ENCODE measurements at places on chromosomes 12 and 14.

DNA sequence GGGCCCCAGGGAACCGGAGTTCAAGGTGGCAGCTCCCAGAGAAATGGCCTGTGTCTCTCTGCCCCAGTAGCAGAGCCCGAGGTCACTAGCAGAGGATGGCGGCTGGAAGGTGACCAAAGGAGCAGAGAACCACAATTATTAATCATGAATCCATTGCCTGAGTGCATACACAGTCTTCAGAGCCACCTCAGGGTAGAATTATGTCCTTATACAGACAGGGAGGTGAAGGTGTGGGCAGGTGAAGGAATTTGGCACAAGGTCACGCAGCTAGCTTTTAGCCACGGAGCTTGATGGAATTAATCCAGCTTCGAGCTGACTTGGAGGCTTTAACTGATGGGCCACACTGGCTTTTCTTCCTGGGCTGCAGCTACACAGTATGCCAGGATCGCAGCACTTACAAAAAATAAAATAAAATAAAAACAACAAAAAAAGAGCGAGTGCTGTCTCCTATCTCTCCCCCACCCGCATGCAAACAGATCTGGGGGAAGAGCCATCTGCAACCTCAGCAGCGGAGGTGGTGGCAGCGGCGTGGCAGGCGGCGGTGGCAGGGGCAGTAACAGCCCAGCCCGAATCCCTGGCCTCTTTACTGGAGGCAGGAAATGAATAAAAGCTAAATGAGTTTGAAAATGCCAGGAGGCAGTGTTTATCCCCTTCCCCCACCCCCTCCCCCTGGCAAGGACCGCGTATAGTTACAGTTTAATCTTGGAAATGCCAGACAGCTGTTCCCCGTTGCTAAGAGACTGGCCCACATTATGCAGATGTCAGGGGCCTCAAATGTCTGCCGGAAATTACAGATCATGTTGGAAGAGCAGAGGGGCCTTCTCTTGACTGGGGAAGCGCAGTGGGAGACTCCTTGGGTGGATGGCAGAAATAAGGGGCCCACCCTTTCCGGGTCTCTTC is 93.5 kb downstream of the LRRC74A start:
- DNase-seq = peak; percentile 84

GRCh38 chr12:15627995-15628945 is 160.9 kb downstream of the EPS8 start:
- DNase-seq = no peak

GRCh38 chr12:80001562-80001961 is 66.7 kb upstream of the PPP1R12A start:
- no peak for DNase-seq

DNA sequence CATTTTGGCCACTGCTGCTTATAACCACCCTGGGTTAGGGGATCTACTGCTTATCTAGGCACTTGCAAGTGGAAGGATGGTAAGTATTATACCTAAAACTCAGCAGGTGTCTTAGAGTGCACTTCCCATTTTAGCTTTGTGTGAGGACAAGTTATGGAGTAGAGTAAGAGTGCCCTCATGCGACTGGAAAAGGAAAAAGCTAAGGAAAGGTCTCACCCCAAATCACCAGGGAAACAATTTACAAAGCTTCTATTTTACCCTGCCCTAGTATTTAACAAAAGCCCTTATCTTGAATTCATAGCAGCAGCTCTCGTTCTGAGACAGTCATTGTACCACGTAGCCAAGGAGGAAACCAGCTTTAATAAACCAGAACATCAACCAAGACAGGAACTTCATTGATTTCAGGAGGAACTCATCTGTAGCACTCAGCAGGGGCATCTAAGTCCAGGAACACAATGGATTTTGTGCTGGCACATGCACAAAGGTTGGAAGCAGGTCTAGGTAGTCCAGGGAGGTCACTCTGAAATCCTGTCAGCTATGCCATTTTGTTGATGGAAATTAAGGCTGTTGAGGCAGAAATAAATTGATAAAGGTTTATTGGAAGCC is 2.9 kb downstream of the RDH12 start:
- DNase-seq = peak; percentile 43

- no peak for DNase-seq
Measured at GRCh38 chr12:18818579-18819268, 80.8 kb downstream of the CAPZA3 start.

- no peak for DNase-seq
Measured at GRCh38 chr14:105198588-105198987, 17.5 kb upstream of the NUDT14 start.

GRCh38 chr14:91770185-91770584 is 38.3 kb upstream of the CATSPERB start:
- no peak for DNase-seq

DNA sequence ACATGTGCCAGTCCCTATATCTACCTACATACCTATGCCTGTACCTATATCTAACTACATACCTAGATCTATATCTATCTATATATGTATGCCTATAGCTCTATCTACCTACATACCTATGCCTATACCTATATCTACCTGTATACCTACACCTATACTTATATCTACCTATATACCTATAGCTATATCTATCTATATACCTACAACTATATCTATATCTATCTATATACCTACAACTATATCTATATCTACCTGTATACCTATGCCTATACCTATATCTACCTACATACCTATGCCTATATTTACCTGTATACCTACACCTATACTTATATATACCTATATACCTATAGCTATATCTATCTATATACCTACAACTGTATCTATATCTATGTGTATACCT is 56.6 kb downstream of the TBX3 start:
- DNase-seq = no peak

DNA sequence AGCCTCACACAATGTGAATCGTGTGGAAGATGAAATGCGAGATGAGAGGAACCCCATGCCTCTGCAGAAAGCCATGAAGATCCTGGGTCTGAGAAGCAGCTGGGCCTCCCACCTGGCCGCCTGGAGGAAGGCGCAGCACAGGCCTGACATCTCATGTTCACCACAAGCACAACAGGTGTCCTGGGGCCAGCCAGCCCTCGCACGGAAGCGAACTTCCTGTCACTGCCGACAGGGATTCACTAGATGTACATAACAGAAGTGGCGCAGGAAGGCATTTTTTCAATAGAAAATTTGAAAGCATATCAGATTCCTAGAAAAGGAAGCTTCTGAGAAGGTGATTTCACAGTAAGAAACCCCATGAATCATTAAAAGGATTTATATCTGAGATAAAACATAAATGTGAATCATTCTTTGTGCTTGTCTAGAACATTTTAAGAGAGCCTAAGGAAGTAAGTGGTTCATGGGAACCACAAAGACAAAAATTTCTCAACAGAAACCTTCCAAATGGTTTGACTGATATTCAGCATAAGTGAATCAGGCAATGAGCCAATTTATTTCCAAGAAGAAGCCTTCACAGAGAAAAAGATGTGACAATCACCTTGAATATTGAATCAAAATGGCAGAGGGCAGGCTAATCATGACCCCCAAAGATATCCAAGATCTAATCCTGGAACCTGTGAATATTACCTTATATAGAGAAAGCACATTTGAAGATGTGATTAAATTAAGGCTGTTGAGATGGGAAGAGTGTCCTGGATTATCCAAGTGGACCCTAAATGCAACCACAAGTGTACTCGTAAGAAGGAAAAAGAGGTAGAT is 311.9 kb downstream of the DUSP6 start:
- DNase-seq = no peak

- DNase-seq = no peak
Measured at GRCh38 chr12:121326996-121327674, 25.1 kb downstream of the ANAPC5 start.

All from Caki2 (cell line).